ENCODE measurements at places on chromosomes 12 and 14.

- peak; percentile 90 for DNase-seq
These were observed 32.2 kb downstream of the SH2B3 start for GRCh38 chr12:111437816-111438454.

DNA sequence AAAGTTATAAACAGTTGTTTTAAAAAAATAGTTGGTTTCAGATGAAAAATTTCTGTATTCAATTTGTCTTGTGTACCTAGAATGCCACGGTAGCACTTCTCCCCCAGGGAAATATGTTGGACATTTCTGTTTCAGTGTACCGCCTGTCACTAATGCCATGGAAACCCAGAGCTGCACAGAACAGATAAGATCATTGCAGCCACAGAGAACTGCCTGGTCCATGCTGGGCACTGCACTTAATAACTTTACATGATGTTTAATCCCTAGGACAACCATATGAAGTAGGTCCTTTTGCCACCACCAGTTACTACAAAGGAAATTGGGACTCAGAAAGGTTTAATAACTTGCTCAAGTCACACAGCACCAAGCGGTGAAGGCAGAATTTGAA is 253.4 kb upstream of the SRRM4 start:
- DNase-seq = no peak

GRCh38 chr12:51371295-51371953 is 19.8 kb downstream of the GALNT6 start:
- DNase-seq = peak; percentile 96

DNA sequence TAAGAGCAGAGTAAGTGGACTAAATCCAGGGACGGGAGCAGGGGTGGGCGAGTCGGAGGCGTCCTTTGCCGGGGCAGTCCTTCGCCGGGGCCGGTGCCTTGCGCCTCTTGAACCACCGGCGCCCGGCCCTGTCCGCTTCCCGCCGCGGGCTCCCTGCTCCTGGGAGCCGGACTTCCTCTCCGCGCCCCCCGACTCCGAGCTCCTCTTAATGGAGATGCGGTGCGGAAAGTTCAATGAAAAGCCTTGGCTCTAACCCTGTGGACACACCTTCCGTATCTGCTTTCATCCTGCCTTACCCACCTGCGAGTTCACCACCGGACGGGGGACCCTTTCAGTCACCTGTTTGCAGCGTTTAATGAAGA is 412 bp downstream of the FGFR1OP2 start:
- no peak for DNase-seq

- no peak for DNase-seq
These were observed 3.3 kb downstream of the ERP27 start for GRCh38 chr12:14935031-14935430.

- peak; percentile 46 for DNase-seq
These were observed 1.5 kb downstream of the FRMD6 start for GRCh38 chr14:51653079-51653774.

DNA sequence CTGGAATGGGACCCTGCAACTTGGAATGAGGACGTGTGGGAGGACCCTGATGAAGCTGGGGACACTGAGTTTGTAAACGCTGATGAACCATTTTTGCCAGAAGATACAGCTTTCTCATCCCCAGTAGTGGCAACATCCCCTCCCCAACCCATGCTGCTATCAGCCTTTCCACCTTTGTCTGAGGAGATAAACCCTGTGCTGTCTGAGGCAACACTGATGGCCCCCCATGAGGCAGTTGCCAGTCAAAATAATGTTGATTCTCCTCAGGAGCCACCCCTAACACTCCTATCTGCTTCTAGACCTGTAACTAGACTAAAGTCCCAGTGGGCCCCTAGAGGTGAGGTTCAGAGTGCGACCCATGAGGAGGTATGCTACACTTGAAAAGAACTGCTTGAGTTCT is 7.5 kb upstream of the RNASE9 start:
- no peak for DNase-seq

- no peak for DNase-seq
These were observed 19.2 kb downstream of the CSRP2 start for GRCh38 chr12:76859611-76860010.

GRCh38 chr14:67815573-67816225 is 691 bp downstream of the ZFYVE26 start:
- peak; percentile 37 for DNase-seq

DNA sequence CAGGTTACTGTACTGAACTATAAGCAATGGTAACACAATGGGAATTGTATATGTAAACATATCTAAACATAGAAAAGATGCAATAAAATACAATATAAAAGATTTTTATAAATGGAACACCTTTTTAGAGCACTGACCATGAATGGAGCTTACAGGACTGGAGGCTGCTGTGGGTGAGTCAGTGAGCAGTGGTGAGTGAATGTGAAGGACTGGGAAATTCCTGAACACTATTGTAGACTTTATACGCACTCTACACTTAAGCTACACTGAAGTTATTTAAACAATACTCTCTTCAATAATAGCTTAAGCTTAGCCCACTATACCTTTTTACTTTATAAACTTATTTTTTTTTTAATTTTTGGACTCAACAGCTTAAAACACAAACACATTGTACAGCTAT is 313.5 kb downstream of the KCNC2 start:
- no peak for DNase-seq

GRCh38 chr14:73823339-73823885 is 28.2 kb upstream of the PTGR2 start:
- no peak for DNase-seq

DNA sequence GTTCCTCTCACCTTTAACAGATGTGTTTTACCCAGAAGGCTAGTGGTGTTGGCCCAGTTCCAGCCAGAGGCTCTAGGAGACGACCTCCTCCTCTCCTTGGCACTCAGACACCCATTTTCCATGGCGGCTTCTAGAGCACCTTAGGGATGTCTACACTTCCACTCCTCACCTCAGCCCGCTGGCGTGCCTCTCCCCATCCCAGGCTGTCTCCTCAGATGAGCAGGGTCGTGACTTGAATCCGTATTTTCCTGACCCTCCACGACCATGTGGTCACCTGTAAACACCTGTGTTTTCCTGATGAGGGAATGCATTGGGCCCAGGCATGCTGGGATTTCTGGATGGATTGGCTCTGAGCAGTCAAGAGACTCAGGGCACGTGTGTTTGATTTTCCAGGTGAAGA is 21.8 kb upstream of the RIN3 start:
- DNase-seq = no peak

DNA sequence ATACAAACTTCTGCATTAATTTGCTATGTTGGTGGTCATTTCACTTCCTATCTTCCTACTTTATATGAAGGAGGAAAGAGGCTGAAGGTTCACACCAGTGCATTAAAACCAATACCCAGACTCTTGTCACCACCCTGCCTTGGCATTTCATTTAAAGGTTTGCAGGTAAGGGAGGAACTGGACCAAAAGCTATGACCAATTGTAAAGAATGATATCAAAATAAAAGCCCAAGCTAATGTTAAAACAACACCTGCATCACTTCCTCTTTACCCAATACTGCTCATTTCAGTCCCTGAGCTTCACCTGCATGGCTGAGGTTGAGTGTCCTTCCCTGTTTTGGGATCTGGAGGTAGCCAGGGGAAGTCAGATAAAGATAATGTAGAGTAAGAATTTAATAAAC is 47.2 kb upstream of the TMEM233 start:
- DNase-seq = no peak

DNA sequence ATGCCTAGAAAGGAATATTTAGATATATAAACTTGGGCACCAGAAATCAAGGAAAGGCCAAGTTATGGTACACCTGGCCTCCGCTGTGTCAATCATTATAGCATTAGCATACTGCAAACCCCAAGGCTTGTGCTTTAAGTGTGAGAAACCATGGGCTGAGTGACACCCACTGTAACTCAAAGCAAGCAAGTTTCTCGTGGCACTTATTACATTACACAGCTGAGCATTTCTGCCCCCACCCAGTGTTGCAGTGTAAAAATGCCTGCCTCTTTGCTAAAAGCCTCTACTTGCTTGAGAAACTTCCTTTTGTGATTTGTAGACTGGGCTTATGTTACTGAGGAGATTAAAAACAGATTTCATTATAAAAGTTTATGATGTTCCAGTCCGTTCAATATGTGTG is 122.0 kb downstream of the TGFB3 start:
- no peak for DNase-seq

- no peak for DNase-seq
These were observed 510 bp downstream of the EIF2S1 start for GRCh38 chr14:67360470-67361206.

GRCh38 chr12:32196250-32197198 is 89.9 kb downstream of the BICD1 start:
- no peak for DNase-seq

DNA sequence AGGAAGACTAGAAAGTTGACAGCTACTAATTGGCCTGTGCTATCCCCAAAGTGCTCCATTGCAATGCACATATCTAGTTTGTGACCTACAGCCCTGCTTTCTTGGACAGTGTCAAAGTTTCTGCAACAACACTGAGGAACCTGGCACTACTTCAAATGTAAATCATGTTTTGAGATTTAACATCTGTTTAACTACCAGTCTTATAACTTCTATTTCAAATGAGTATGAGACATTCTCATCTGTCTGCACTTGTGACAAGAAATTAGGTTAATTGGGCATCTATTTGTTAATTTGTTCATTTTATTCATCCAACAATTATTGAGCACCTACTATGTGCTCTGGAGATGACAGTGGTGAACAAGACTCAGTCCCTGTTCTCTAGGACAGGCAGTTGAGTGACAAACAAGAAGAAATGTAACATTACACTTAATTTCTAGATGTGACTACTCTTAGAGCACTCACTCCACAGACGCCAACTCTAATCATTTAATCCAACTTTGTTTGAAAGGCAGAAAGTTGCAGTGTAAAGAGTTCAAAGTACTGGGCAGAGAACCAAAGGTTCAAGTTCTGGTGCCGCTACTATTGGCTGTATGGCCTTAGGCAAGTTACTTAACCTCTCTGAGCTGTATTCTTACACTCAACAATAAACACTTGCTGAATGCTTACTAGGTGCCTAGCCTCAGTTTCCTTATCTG is 74.8 kb downstream of the HECTD4 start:
- DNase-seq = peak; percentile 51

DNA sequence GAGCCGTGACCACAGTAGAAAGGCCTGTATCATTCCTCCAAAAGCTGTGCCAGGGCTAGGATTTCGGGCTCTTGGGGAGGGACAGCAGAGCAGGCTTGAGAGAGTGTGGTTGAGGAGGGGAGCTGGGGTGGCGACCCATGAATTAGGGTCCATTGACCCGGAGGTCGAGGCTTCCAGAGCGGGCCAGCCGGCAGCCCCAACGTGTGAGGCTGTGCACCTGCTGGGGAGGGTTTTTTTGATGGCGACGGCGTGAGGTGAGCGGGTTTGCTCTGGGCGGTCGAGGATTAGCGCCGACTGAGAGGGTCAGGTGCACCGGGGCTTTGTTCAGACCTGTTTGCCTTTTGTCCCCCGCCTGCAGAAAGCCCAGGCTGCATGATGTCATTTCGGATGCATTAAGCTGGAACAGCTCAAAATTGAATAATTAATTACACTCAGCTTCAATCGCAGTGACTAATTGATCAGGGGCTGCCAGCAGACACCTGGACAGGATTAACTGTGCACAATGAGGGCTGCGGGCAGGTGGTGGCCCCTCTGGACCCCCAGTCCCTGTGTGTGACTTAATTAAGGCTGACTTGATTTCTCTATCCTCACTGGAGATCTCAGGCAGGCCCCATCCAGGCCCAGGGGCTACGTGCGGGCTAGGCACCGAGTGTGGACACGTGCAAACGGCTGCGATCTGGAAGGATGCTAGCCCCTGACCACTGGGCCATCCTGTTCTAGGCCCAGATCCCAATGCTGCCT is 42.1 kb upstream of the MEG3 start:
- DNase-seq = no peak

DNA sequence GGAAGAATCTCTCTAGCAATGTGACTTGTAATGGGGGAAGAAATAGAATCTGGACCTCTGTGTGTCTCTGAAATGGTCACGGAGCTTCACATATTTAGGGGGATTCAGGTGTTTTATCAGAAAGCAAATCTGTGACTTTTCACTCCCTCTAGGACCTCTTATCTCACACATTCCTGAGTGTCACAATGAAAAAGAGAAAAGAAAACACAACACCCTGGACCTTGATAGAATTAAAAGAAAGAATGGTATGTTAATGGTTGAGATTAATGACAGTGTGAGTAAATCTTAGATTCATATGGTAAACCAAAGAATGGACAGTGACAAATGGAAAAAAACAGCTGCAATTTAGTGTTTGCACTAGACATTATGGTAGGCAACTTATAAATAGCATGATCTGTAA is 68.5 kb downstream of the PKP2 start:
- no peak for DNase-seq

DNA sequence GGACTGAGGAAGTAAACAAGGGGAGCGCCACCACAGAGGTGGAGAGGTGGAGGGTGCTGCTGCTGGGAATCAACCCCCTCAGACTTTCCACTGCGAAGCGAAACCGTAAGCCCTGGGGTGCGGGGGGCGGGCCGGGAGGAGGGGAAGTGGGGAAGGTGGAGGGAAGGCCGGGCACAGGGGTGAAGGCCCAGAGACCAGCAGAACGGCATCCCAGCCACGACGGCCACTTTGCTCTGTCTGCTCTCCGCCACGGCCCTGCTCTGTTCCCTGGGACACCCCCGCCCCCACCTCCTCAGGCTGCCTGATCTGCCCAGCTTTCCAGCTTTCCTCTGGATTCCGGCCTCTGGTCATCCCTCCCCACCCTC is at the start of gene LAG3:
TSS of gene LAG3 (plus strand) at position 190 of the 365 bp plus-strand sequence. CDS start 333 bp downstream, outside the sequence.
- no peak for DNase-seq

DNA sequence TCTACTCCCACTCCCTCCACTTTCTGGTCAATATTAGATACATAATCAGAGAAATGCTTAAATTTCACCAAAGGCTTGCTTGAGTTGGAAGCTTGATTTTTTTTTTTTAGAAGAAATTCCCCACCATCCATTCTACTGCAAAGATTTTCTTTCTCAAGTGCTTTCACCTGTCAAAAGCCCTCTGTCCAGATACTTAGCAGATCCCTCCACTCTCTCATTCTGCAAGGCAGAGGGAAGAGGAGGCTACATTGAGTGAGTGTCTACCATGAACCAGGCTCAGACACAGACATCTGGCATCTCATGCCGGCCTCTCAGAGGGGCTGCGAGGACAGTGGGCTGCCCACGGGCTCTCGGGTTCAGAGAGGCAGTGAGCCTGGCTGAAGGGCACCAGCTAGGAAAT is 127.6 kb upstream of the GSC start:
- no peak for DNase-seq

DNA sequence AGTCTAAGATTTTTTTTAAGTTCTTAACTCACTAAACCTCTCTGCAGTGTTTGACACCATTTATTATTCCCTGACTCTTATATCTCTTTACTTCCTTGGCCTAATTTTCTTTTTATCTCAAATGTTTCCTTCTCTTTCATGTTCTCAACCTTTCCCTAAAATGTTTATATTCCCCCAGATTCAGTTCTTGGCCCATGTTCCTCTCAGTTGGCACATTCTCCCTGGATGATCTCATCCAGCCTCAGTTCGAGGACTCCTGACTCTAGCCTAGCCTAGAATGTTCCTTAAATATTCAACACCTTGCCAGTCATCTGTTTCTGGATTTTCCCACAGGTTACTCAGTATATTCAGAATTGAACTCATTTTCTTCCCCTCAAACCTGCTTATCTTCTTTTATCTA is 81.3 kb downstream of the SCN8A start:
- DNase-seq = peak; percentile 7

- DNase-seq = peak; percentile 73
These were observed 7.9 kb downstream of the VWF start for GRCh38 chr12:6116471-6117021.
